Immature natural killer cell (primary cell): ENCODE measurements at places on chromosomes 7 and 10. TPM values are rescaled to one million over a fixed set of nuclear protein-coding genes. Genes with fewer than 3 reads are reported as not detected.
A peak's percentile ranks its signal among the peaks of the same experiment; 100 is the strongest.

GRCh38 chr10:13629116-13629515 is 42.4 kb downstream of the PRPF18 start:
- no peak overlapping the region for H3K4me3 ChIP-seq
- H3K4me1 ChIP-seq = no peaks in the 10 kb centered on the region
- H3K36me3 ChIP-seq = peaks cover 7% of the 10 kb centered on the region
- no peak for DNase-seq

- no peak for DNase-seq
- H3K4me1 ChIP-seq = no peaks in the 10 kb centered on the region
- H3K27me3 ChIP-seq = peaks cover 2% of the 10 kb centered on the region
- H3K36me3 ChIP-seq = no peaks in the 10 kb centered on the region
- H3K4me3 ChIP-seq = no peak overlapping the region
These were observed 286.4 kb downstream of the PTPRN2 start for GRCh38 chr7:158301207-158301606.

DNA sequence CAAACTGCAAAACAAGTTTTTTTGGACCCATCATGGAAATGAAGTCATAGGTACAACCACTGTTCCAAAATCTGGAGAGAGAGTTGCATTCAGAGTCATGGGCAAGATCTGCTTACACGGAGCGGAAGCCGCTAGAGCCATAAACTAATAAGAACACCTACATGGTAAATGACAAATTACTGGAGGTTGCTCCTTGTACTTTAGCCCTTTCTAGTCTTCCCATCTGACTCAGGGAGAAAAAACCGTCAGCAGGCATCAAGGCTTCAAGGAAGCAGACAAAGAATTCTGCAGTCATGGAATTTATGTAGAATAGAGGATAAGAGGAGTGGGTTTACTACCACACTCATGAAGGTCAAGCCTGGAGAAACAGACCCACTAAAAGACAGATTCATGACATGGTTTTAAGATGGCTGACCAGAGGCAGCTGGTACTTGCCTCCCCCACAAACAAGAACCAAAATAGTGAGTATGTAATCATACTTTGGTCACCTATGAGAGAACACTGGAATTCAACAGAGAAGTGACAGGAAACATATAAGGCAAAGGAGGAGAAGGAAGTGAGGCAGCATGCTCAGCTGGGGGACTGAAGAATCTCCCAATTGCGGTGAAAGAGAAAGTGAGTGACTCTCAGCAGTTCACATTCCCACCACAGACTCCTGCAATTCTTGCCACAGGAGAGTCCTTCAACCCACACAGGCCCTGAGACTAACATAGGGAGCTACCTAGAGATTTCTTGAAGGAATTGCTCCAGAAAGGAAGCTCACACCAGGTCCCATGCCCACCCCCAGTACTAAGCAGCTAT is 42.4 kb upstream of the ASAH2 start:
- H3K4me1 ChIP-seq = no peaks in the 10 kb centered on the region
- H3K27ac ChIP-seq = no peak overlapping the region
- DNase-seq = no peak
- H3K4me3 ChIP-seq = no peak overlapping the region

DNA sequence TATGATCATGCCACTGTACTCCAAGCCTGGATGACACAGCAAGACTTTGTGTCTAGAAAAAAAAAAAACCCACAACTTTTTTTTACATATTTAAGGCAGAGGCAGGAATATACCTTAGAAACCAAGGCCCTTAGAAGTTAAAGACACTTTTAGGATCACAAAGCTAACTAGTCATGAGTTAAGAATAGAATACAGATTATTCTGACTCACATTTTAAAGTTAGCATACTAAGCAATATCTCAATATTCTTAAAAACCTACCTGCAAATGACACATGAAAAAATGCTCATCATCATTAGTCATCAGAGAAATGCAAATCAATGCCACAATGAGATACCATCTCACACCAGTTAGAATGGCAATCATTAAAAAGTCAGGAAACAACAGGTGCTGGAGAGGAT is 177.7 kb downstream of the CHCHD3 start:
- no peaks in the 10 kb centered on the region for H3K36me3 ChIP-seq
- H3K4me1 ChIP-seq = peaks cover 34% of the 10 kb centered on the region
- H3K4me3 ChIP-seq = no peak overlapping the region
- peak overlapping the region; percentile 36 for H3K27ac ChIP-seq
- H3K27me3 ChIP-seq = no peaks in the 10 kb centered on the region
- no peak for DNase-seq

GRCh38 chr10:43970717-43971116 is 322.0 kb upstream of the ZNF32 start:
- H3K27ac ChIP-seq = no peak overlapping the region
- H3K36me3 ChIP-seq = no peaks in the 10 kb centered on the region
- H3K27me3 ChIP-seq = peaks cover 9% of the 10 kb centered on the region
- H3K4me1 ChIP-seq = peaks cover 7% of the 10 kb centered on the region
- H3K4me3 ChIP-seq = no peak overlapping the region

DNA sequence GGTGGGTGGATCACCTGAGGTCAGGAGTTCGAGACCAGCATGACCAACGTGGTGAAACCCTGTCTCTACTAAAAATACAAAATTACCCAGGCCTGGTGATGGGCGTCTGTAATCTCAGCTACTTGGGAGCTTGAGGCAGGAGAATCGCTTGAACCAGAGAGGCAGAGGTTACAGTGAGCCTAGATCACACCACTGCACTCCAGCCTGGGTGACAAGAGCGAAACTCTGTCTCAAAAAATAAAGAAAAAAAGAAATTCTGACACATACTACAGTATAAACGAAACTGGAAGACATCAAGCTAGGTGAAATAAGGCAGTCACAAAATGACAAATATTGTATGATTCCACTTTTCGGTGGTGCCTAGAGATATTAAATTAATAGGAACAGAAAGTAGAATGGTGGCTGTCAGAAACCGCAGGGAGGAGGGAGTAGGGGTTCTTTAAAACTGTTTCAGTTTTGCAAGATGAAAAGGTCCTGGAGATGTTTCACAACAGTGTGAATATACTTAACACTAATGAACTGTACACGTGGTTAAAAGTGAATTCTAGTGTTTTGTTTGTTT is 23.2 kb downstream of the PILRA start:
- H3K27me3 ChIP-seq = peaks cover 1% of the 10 kb centered on the region

- no peak overlapping the region for H3K4me3 ChIP-seq
- no peak overlapping the region for H3K27ac ChIP-seq
- DNase-seq = no peak
- H3K27me3 ChIP-seq = peaks cover 7% of the 10 kb centered on the region
- H3K4me1 ChIP-seq = no peaks in the 10 kb centered on the region
These were observed 18.8 kb upstream of the ARHGAP22 start for GRCh38 chr10:48623607-48624132.

DNA sequence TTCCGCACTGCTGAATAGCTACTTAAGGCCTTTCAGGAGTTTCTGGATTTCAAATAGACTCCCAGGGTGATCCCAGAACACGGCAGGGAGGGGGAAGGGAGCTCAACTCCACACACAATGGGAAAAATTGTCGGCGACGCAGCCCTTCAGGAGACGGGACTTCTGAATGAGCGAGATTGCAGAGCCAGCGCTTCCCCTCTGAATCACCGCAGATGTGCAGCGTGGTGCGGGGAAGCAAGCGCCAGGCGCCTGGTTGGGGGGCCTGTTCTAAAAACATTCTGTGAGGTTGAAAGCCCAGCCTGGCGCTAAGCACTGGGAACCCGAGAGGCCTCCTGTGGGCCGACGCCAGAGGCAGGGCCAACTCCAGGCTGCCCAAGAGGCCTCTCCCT is 163.3 kb downstream of the MAD1L1 start:
- H3K27me3 ChIP-seq = no peaks in the 10 kb centered on the region
- no peak overlapping the region for H3K27ac ChIP-seq
- peaks cover 4% of the 10 kb centered on the region for H3K36me3 ChIP-seq
- H3K4me1 ChIP-seq = peaks cover 11% of the 10 kb centered on the region

DNA sequence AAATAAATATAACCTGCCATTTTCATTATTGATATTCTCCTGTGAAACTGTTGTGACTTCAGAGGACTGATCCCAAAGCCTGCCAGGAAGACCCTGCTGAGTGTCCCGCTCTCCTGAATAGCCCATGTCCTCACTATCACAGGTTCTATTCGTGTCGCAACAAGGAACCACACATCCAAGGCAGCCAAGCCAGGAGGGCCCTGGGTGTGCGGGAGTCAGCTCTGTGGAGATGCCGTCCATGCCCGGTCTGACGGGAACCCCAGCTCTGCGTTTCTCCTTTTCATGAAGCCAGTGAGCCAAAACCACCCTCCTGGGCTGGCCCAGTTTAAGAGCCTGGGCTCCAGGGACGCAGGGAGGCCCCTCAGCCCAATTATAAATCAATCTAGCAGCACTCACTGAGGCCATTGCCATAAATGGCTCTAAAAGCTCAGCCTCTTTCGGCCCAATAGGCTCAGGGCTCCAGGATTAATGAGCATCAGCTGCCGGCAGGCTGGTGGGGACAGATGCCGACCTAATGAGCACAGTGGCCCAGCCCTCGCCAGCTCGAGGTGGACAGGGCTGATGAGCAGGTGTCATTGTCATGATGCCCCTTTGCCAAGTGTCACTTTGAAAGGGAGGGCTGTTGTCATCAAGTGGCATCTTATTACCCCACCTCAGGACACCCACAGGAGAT is 177.9 kb downstream of the PLXNA4 start:
- peaks cover 52% of the 10 kb centered on the region for H3K4me1 ChIP-seq

- peaks cover 1% of the 10 kb centered on the region for H3K27me3 ChIP-seq
- DNase-seq = no peak
- H3K36me3 ChIP-seq = peaks cover 4% of the 10 kb centered on the region
These were observed 75.7 kb downstream of the VPS41 start for GRCh38 chr7:38833329-38833728.

- peaks cover 9% of the 10 kb centered on the region for H3K4me1 ChIP-seq
- no peak overlapping the region for H3K4me3 ChIP-seq
- no peaks in the 10 kb centered on the region for H3K36me3 ChIP-seq
- no peak overlapping the region for H3K27ac ChIP-seq
- H3K27me3 ChIP-seq = peaks cover 4% of the 10 kb centered on the region
- DNase-seq = no peak
These were observed 51.9 kb downstream of the ALOX5 start for GRCh38 chr10:45425621-45426563.

DNA sequence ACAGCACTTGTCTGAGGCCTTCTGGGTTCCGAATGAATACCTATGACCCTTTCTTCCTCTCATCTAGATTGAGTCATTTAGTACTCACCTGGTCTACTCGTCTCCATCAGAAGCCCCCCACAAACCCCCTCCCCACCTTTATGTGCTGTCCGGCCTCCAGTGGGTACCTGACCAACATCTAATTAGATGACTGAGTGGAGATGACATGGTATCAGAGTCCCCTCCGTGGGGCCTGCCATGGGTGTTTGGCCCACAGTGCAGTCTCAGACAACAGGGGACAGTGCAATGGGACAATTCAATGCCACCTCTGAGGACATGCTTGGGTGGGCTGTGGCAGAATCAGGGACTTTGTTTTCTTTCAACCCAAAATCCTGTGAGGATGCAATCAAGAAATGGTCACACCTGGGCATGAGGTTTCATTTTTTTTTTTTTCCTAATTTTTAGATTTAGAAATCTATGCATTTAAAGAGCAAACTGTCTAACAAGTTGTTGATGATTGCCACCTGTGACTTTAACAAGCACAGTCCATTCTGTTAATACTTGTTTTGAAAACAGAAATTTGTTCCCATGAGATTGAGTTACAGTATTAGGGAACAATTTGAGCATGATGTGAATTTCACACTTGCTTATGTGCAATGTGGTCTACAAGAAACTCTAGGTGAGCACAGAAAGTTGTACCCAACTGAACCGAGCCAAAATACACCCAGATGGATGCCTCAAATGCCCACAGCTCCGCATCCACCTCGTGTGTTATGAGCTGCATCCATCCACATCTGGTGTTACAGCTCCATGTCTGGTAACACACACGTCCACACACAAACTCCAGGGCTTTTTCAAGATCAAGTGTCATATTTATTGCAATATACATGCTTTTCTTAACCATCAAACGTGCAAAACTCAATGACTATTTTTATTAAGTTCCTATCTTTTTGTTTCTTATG is 27.5 kb downstream of the GPRIN2 start:
- no peaks in the 10 kb centered on the region for H3K36me3 ChIP-seq
- no peak for DNase-seq
- H3K4me3 ChIP-seq = no peak overlapping the region
- H3K27ac ChIP-seq = no peak overlapping the region

- H3K4me3 ChIP-seq = peak overlapping the region; percentile 75
- DNase-seq = no peak
- peak overlapping the region; percentile 90 for H3K27ac ChIP-seq
- H3K4me1 ChIP-seq = peaks cover 94% of the 10 kb centered on the region
- H3K36me3 ChIP-seq = peaks cover 3% of the 10 kb centered on the region
These were observed 124.4 kb downstream of the CLEC2L start for GRCh38 chr7:139647814-139648390.

- H3K4me1 ChIP-seq = no peaks in the 10 kb centered on the region
- H3K27me3 ChIP-seq = peaks cover 3% of the 10 kb centered on the region
These were observed 69.5 kb downstream of the ZNF800 start for GRCh38 chr7:127322832-127323493.

DNA sequence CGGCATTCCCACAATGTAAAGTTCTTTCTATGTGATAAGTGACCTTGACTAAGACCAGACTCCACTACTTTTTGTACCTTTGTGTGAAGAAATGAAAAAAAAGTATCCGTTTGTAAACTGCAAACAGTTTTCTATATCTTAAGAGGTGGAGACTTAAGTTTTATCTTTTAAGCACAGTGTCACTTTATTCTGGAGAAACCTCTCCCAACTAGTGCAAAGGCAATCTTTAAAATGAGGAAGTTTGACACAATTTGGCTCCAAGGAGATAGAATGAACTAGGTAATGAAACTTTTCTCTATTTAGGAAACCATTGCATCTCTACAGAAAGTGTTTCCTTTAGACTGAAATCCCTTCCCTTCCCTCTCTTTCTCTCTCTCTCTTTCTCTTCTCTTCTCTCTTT is 122.9 kb downstream of the SAMD9 start:
- H3K27me3 ChIP-seq = peaks cover 1% of the 10 kb centered on the region
- DNase-seq = no peak
- no peaks in the 10 kb centered on the region for H3K36me3 ChIP-seq
- no peaks in the 10 kb centered on the region for H3K4me1 ChIP-seq

PVRIG gene
- 240 TPM for polyA plus RNA-seq

TACR2 gene
- polyA plus RNA-seq = 0.96 TPM

GTPBP4 gene
- 22.5 TPM for polyA plus RNA-seq

SHH gene
- polyA plus RNA-seq = not detected

ADAM22 gene
- polyA plus RNA-seq = 1.3 TPM

LMOD2 gene
- polyA plus RNA-seq = not detected

CACNA2D1 gene
- not detected for polyA plus RNA-seq
